Lung microvascular endothelial cell (primary cell): ENCODE measurements at places on chromosomes 4 and X. TPM values are rescaled to one million over a fixed set of nuclear protein-coding genes. Genes with fewer than 3 reads are reported as not detected.

The GPM6B gene
- total RNA-seq: 0.22 TPM in 1 of 2 replicates, not detected in the other

DNA sequence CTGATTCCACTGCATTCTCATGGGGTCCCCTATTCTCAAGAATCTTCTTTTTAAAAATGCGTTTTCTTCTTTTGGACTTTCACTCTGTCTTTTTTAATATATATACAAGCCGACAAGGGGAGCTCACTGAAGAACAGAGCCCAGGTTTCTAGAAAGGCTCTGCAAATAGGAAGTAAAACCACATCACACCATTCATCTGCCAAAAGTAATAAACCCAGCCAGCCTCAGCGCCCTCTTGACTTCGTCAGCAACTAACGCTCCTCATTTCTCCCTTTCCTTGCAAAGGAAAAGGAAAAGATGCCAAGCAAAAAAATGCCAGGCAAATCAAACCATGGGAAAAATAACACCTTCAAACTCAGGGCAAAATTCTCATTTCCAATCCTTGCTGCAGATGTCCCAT lies 136.4 kb downstream of the HHIP start:
- peak; percentile 24 for DNase-seq

GRCh38 chr4:101125045-101125942 lies 222.0 kb downstream of the PPP3CA start:
- no peak for DNase-seq

- peak; percentile 16 for DNase-seq
These were observed 33.8 kb downstream of the CEP44 start for GRCh38 chr4:174317531-174317930.

DNA sequence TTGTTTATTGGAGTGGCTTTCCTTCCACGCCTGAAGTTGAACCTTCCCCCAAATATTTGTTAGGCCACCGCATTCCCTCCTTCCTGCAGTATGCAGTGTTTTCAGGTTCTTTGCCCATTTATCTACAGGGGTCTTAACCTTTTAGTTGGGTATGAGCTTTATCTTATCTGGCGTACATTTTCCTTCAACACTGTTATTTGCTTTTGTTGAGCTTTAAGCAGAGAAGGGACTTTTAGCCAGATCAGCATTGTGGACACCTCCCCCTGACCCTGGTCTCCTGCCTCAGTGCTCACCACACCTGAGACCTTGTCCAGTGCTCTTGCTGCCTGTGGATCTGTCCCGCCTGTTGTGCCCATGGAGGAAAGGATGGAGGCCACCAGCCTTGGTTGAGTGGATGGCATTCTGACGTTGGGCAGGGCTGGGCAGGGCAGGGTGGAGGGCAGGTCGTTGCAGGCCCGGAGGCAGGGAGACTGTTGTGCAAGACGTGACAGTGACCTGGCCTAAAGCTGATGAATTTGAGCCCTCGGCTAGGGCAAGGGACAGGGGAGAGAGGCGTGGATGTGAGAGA lies 998 bp upstream of the DUSP9 start:
- no peak for DNase-seq

DNA sequence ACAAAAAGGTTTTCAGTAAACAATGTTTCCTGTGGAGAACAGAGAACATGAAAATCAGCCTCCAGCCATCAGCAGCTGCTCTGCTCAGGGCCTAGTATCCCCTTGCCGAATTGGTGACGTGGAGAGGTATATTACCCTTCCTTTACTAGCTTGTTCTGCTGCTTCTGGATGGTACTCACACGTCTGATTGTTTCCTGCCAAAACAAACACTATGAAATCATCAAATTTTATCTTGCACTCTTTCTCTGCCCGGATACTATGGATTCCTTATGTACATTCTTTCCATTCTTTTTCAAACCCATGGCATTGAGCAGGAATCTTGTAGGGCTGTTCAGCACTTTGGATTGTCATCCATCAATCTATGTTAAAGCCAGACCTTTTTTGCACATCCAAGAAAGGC lies 18.8 kb upstream of the METAP1 start:
- DNase-seq: no peak

DNA sequence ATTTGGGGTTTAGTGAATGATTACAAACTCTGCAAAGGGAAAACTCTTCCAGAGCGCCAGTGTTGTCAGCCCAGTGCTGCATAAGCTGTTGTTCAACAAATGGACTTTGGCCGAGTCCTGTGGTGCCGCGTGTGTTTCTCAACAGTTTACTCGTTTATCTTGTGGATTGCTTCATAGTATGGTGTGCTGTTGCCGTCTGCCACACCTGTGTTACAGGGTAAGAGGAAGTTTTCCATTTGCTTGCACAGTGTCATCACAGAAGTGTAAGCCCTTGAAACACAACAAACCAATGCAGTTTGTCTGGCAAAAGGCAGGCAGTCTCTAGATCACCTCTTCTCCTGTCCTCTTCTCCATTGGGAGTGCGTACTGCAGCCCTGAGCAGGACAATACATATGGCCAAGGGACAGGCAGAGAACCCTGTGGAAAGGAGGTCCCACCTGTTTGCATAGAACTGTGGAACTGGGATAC lies 66.3 kb downstream of the DCUN1D4 start:
- no peak for DNase-seq

GRCh38 chr4:87042221-87042620 lies 107.4 kb downstream of the AFF1 start:
- DNase-seq: no peak

- DNase-seq: no peak
These were observed 218.5 kb downstream of the PRR32 start for GRCh38 chrX:127038065-127038464.

GRCh38 chr4:102606261-102606660 lies 105.1 kb downstream of the NFKB1 start:
- no peak for DNase-seq

The DCHS2 gene
- total RNA-seq: 0.40 and 1.7 TPM in 2 replicates

The TSPAN5 gene
- 74.3 and 83.9 TPM in 2 replicates for total RNA-seq

DNA sequence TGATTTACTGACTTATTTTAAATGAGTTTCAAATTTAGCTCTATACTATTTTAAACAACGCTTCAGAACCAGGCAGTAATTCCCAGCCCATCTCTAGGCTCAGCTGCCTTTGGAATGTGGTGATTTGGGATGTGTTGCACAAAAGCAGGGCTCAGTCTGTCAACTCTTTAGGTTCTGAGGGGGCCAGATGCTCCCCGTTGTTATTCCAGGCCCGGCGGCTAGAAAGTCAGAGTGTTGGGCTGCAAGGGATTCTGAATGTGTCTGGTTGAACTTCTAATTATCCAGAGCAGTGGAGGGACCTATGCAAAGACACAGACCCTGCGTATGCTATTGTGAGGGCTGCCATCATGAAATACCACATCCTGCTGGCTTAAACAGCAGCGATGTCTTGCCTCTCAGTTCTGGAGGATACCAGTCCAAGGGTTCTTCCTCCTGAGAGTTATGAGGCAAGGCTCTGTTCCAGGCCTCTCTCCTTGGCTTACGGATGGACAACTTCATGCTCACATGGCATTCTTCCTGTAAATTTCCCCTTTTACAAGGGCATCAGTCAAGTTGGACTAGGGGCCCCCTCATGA lies 123.2 kb upstream of the TRIM2 start:
- DNase-seq: no peak

GRCh38 chr4:77582711-77583110 lies 22.9 kb upstream of the CXCL13 start:
- no peak for DNase-seq

GRCh38 chr4:3399277-3400194 lies 42.2 kb upstream of the HGFAC start:
- no peak for DNase-seq

DNA sequence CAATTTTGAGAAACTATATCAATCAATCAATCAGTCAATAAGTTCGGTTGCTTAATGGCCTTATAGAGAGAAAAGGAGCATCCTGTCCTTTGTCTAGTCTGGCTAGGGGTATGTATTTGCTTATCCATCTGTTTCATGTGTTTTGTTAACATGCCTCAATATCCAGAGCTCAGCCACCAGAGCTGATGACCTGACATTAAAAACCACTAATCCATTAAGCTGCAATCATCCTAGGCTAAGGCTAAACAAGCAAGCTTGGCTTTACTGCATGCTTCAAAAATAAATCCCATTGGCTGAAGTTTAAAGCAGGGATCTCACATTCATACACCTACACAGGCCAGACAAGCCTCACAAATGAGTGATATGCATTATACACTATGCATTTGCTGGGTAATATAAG lies 139.7 kb downstream of the INPP4B start:
- DNase-seq: no peak

The CSAG2 gene
- total RNA-seq: not detected in 2 replicates

The PCYT1B gene
- under 0.01 TPM in 2 replicates for total RNA-seq

- no peak for DNase-seq
These were observed 576.6 kb upstream of the FRG1 start for GRCh38 chr4:189364032-189364449.

GRCh38 chr4:155339588-155339987 lies 37.2 kb downstream of the MAP9 start:
- DNase-seq: no peak

The DCLK2 gene
- 1.2 and 1.7 TPM in 2 replicates for total RNA-seq

GRCh38 chr4:23038626-23039491 lies 346.1 kb downstream of the GBA3 start:
- DNase-seq: no peak

- DNase-seq: no peak
These were observed 28.7 kb downstream of the INPP4B start for GRCh38 chr4:142817442-142817841.

DNA sequence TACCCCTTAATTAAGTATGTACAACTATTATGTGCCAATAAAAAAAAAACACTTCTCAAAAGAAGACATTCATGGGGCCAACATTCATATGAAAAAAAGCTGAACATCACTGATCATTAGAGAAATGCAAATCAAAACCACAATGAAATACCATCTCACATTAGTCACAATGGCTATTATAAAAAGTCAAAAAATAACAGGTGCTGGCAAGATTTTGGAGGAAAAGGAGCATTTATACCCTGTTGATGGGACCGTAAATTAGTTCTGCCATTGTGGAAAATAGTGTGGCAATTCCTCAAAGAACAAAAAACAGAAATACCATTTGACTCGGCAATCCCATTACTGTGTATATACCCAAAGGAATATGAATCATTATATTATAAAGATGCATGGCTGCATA lies 229.9 kb downstream of the PAPSS1 start:
- DNase-seq: no peak

GRCh38 chr4:138573246-138573645 lies 331.1 kb upstream of the SLC7A11 start:
- no peak for DNase-seq

The H2BW2 gene
- total RNA-seq: not detected in 2 replicates

- DNase-seq: no peak
These were observed 25.2 kb downstream of the DNAJB14 start for GRCh38 chr4:99921174-99921573.

The ATRX gene
- 41.0 and 53.8 TPM in 2 replicates for total RNA-seq

- DNase-seq: peak; percentile 79
These were observed 57.4 kb downstream of the TSC22D3 start for GRCh38 chrX:107718156-107718621.

GRCh38 chr4:80465238-80465637 lies 129.7 kb downstream of the CFAP299 start:
- no peak for DNase-seq

DNA sequence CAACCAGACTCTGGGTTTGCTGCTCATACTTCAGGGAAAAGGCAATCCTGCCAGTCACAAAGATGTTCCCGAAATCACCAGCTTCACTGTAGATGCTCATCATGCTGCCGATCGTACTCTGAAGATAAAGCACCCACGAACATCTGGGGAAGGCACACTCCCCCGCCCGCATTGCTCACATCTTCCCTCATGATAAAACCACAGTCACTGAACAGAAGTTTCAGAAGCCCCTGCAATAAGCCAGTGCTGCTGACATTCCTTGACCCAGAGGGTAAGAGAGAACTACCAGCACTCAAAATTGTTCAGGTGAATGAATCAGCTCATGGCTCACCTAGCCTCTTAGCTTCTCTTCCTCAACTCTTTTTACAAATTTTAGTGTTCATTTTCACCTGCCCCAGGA lies 43.1 kb downstream of the SRPX2 start:
- DNase-seq: no peak
